Fibroblast of the aortic adventitia (primary cell): ENCODE measurements at places on chromosomes 7 and 10. TPM values are rescaled to one million over a fixed set of nuclear protein-coding genes. Genes with fewer than 3 reads are reported as not detected.

Gene TUBAL3
- not detected in 2 replicates for total RNA-seq

Gene TBX20
- 2.0 and 6.4 TPM in 2 replicates for total RNA-seq

Gene DPP6
- not detected in 2 replicates for total RNA-seq

Gene CYP3A7
- 0.74 TPM in 1 of 2 replicates, not detected in the other for total RNA-seq

Gene PRLHR
- total RNA-seq, result not detected in 2 replicates

Gene TFEC
- total RNA-seq, result 0.16 and 0.36 TPM in 2 replicates

Gene ASB4
- total RNA-seq, result not detected in 2 replicates

Gene APBB1IP
- total RNA-seq, result 2.9 and 5.9 TPM in 2 replicates

Gene UNCX
- not detected in 2 replicates for total RNA-seq

Gene DTX2
- total RNA-seq, result 3.8 and 6.6 TPM in 2 replicates

Gene NUP42
- total RNA-seq, result 13.4 and 27.6 TPM in 2 replicates

Gene GPR26
- under 0.01 TPM in 1 of 2 replicates, not detected in the other for total RNA-seq
